ENCODE measurements at places on chromosomes 4 and X.

GRCh38 chr4:126834854-126835253, 797.9 kb upstream of the INTU start:
- DNase-seq, result no peak

GRCh38 chr4:56511098-56511497, 5.5 kb downstream of the ARL9 start:
- DNase-seq, result no peak

- no peak for DNase-seq
Observed at GRCh38 chr4:145722561-145722960, 42.6 kb downstream of the C4orf51 start.

DNA sequence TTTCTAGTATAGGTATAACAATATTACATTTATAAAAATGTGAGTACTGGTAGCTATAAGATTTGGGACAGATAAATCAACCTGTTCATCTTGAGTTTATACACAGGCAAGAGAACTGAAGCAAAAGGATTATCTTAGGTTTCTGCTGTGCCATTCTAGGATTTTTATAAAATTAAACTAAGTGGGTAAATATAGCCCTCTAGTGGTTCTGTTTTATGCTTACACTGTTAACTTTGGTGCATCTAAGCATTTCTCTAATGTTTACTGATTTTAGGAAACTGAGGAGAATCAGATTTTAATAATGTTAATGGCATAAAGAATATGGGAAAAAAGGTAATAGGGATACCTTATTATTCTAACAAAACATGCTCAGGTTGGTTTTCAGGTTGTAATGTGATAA, 1.1 kb upstream of the RRH start:
- DNase-seq, result no peak

DNA sequence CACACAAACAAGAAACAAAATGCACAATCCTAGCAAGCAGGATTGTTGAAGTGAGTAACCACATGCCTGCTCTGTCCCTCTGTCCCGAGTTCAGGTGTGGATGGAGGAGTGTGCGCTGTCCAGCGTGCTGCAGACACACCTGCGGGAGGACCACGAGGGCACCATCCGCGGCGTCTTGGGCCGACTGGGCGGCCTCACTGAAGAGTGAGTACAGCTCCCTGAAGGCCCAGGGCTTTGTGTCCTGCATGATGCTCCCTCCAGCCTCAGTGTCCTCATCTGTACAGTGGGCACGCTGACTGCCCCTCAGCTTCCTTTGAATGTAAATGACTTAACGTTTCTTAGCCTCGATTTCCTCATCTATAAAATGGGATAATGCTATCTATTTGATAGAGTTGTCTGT, 82.5 kb downstream of the EVC start:
- DNase-seq, result no peak

DNA sequence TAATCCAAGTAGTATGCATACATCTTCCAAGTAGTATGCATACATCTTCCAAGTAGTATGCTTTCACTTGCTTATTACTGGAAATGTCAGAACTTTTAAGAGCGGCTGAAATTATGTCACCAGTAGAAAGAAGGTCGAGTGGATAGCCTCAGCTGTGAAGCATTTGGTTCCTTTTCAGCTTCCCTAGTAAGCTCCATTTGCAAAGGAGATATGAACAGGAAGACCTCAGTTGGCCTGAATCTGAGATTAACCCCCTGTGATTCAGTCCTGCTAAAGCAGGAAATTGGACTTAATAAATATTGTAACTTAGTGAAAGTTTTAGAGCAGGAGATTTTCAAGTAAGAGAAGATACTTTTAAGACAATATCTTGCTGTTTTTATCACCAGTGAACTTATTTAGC, 48.1 kb downstream of the PCDH7 start:
- no peak for DNase-seq

DNA sequence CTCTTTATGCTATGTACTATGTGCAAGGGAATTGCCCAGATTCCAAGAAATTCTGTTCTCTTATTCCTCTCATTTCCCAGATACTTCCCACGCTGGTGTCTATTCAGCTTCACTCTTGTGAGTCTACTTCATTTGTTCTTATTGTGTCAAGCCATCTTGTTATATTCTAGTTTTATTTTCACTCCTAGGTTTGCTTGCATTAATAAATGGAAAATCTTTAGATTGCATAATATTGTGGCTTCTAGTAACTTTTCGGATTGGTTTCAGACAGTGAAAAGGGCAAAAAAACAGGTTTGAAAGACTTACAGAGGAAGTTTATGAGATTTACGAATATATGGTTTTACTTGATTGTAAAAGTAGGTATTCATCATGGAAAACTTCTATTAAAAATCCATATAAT, 128.4 kb downstream of the BTC start:
- no peak for DNase-seq

- DNase-seq, result no peak
Observed at GRCh38 chrX:130874751-130875150, 28.3 kb downstream of the ENOX2 start.

- DNase-seq, result no peak
Observed at GRCh38 chrX:118740276-118740889, 13.0 kb downstream of the IL13RA1 start.

DNA sequence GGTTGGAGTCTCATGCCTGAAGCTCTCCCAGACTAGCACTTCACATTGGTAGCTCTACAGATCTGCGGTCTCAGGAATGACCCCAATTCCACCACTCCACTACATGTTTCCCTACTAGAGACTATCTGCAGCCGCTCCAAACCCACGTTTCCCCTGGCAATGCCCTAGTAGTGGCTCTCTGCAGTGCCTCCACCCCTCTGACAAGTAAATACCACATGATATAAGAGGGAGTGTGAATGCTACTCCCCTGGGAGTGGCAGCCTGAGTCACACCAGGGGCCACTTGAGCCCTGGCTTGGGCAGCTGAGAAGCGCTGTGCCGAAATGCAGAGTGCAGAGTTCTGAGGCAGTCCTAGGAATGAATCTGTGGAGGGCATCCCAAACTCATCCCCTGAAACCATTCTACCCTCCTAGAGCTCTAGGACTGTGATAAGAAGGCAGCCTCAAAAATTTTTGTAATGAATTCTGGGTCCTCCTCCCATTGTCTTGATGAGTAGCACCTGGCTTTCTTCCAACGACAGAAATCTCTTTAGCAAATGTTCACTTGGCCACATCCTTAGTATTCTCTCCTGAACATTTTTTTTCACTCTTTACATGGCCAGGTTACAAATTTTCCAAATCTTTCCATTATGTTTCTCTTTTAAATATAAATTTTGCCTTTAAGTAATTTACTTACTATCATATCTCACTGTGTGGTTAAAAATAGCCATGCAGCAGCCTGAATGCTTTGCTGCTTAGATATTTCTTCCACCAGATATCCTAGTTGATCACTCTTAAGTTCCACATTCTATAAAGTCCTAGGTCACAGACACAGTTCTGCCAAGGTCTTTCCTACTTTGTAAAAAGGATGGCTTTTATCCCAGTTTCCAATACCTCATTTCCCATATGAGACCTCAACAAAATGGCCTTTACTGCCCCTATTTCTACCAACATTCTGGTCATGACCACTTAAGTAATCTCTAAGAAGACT, 160.2 kb upstream of the CPEB2 start:
- no peak for DNase-seq

DNA sequence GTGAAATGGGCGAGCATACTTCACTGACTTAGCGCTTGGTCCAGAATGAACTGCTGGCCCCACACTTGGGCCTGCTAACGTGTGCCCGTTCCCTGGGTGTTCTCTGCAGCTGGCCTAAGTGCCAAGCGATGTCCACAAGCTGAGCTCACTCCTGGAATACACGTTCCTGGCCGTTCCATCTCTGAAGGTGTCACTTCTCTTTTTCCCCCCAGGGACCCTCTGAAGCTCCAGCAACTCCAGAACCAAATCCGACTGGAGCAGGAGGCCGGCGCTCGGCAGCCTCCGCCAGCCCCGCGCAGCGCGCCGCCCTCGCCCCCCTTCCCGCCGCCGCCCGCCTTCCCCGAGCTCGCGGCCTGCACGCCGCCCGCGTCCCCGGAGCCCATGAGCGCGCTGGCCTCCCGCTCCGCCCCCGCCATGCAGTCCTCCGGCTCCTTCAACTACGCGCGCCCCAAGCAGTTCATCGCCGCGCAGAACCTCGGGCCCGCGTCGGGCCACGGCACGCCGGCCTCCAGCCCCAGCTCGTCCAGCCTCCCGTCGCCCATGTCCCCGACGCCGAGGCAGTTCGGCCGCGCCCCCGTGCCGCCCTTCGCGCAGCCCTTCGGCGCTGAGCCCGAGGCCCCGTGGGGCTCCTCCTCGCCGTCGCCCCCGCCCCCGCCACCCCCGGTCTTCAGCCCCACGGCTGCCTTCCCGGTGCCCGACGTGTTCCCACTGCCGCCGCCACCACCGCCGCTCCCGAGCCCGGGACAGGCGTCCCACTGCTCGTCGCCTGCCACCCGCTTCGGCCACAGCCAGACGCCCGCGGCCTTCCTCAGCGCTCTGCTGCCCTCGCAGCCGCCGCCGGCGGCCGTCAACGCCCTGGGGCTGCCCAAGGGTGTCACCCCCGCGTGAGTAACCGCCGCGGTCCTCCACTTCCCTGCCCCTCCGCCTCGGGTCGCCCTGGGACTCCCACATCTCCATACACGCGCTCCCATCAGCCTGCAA, 132.3 kb downstream of the CBR4 start:
- no peak for DNase-seq

DNA sequence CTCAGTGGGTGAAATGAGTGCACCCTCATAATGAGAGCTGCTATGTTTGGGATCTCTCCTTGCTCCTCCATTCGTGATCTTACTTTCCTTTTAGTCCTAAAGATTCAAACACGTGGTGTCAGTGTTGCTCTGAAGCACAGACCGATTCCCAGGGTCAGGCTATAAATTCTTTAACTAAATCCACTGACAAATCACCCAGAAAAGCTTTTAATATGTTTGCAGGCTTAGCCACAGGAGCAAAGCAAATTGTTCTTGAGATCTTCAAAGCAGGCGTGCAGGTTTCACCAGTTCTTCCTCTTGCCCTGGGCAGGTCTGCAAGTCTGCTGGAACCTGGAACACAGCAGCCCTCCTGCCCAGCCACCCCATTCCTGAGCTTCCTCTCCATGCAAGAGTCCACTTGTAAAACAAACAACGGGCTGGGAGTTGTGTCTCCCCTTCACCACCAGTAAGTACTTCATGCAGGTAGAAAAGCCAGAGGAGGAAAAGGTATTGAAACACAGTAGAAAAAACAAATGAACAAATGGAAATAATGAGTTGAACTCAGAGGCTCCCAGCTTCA, 70.1 kb upstream of the ENPP6 start:
- peak; percentile 87 for DNase-seq

GRCh38 chr4:140094438-140095420, 59.3 kb downstream of the MAML3 start:
- no peak for DNase-seq

GRCh38 chr4:155602351-155603140, 64.1 kb upstream of the GUCY1A1 start:
- DNase-seq, result no peak

GRCh38 chr4:42483426-42484379, 86.4 kb downstream of the SHISA3 start:
- no peak for DNase-seq

GRCh38 chrX:110321081-110321480, 3.2 kb upstream of the AMMECR1 start:
- no peak for DNase-seq

- DNase-seq, result no peak
Observed at GRCh38 chrX:9349572-9350494, 115.0 kb upstream of the TBL1X start.
